ENCODE measurements at places on chromosomes 1 and 21. TPM values are rescaled to one million over a fixed set of nuclear protein-coding genes. Genes with fewer than 3 reads are reported as not detected.

Gene C1orf105
- total RNA-seq = not detected

Gene FAM131C
- 0.37 TPM for total RNA-seq

Gene SPATA46
- total RNA-seq = not detected

Gene TLR5
- not detected for total RNA-seq

Gene SIKE1
- total RNA-seq = 44.8 TPM

Gene SLFNL1
- total RNA-seq = 1.4 TPM

Gene AMY1A
- total RNA-seq = not detected

Gene LSS
- total RNA-seq = 58.1 TPM

Gene CYP4B1
- not detected for total RNA-seq

Gene CD1B
- total RNA-seq = not detected

Gene CTBS
- 19.9 TPM for total RNA-seq

Gene KRTAP21-2
- not detected for total RNA-seq

Gene SLAMF8
- 0.54 TPM for total RNA-seq

Gene HSD3B2
- not detected for total RNA-seq

Gene NRAS
- total RNA-seq = 35.3 TPM

Gene NR1I3
- total RNA-seq = not detected

Gene FAM110D
- total RNA-seq = not detected

Gene CATSPERE
- total RNA-seq = 3.1 TPM

Gene LRRN2
- not detected for total RNA-seq

Gene PSMG1
- total RNA-seq = 10.4 TPM

Gene TTC22
- 10.9 TPM for total RNA-seq

Gene CADM3
- total RNA-seq = 0.39 TPM

Gene B3GALNT2
- 12.2 TPM for total RNA-seq

Gene GALNT2
- 184 TPM for total RNA-seq

Gene PLA2G4A
- not detected for total RNA-seq

Gene MYBPH
- total RNA-seq = not detected

Gene KRTAP10-10
- total RNA-seq = not detected

Gene GFI1
- 0.68 TPM for total RNA-seq

Gene LINGO4
- not detected for total RNA-seq

Gene PTGFR
- total RNA-seq = not detected

Gene C1orf87
- total RNA-seq = not detected

Gene TRAF3IP3
- total RNA-seq = 257 TPM

Gene LEMD1
- total RNA-seq = not detected

Data from B cell (primary cell).